ENCODE measurements at places on chromosomes 2 and 18.

- no peak for DNase-seq
Measured at GRCh38 chr2:37669446-37669845, 2.0 kb downstream of the CDC42EP3 start.

GRCh38 chr18:74731097-74731496 lies 133.4 kb downstream of the ZNF407 start:
- no peak for DNase-seq

DNA sequence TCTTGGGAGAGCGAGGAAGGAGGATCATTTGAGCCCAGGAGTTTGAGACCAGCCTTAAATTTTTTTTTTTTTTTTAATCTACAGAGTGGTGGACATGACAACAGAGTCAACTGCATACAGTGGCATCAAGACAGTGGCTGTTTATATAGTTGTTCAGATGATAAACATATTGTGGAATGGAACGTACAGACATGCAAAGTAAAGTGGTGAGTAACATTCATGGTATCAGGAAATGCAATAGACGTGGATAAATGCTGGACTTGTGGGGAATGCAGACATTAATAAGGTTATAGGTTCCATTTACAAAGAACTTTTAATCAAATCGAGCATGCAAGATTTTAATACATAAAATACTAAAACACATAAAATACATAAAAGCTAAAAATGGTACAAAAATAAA lies 11.9 kb downstream of the WDR43 start:
- DNase-seq = no peak

DNA sequence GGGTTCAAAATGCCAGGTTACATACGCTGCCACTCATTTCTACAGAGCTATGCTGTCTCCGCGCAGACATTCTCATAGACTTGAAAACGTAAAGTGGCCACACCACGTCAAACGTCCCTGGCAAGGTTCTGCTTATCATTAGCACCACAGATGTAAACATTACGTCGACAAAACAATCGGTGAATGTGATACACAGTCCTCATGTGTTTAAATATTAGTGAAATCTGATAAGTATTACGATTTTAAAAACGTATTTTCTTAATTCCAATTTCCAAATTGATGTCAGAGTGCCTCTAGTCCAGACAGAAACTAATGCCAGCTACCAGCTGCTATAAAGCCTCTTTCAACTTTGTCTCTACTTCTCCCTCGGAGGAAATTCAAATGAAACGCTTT lies 1.2 kb downstream of the STK17B start:
- no peak for DNase-seq

DNA sequence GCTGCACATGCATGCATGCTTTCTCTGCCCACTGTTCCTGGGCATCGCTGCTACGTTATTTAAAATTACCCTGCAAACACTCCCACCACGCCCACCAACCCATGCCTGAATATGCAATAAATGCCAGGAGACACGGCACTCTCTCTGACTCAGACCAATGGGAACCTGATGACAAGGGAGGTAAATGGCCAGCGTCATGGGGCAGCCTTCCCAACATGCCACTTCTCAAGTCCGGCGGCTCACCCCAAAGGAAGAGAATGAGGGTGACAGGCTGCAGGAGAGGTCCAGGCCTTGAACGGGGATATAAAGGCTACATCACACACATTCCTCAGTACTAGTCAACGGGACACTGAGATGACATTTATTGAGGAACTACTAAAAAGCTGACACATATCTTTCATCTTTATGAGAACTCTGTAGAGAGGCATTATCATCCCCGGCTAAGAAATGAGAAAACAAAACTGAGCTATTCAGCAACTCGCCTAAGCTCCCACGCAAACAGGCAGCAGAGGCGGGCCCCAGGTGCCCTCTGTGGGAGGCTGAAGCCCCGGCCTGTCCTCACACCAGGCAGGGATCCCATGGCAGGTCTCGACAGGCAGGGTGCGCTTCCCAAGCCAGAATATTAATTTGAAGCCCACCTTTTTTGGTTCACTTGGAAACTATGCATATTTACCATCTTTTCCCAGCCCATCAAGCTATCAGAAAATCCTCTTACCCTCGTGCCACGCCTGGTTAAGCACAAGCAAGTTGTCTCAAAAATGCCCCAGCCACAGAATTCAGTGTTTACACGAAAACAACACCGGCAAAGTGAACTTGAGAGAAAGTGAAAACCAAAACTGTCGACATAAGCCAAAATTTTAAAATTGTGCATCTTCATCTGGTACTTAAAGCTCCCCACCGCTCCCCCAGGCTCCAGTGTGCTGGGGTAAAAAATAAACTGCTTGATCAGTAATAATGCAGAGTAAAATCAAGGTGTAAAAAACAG lies 166.3 kb downstream of the HDAC4 start:
- DNase-seq = no peak

GRCh38 chr2:11988691-11989353 lies 242.4 kb downstream of the LPIN1 start:
- DNase-seq = no peak

DNA sequence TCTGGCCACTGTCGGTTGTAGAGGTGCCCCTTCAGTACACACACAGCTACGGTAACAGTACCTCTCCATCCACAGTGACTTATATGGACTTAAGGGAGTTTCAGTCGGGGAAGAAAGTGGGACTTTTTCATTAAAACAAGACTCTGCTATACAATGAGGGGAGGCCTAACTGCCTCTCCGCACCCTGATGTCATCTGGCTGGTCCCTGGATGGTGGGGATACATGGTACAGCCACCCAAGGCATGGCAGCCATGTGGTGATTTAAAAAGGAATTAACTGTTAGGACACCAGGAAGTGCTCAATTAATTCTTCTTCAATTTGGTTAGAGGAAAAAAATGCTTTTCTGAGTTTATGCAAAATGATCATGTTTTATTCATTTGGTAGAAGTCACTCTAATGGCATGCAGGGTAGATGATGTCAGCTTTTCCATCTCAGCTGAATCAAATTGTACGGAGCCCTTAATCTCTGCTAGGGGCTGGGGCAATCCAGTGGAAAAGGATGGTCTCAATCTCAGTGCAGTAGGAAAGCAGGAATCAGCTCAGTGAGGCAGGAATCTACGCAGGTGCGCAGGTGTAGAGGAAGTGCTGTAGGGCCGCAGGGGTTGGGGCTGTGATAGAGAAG lies 243.9 kb downstream of the PRKCE start:
- DNase-seq = no peak

DNA sequence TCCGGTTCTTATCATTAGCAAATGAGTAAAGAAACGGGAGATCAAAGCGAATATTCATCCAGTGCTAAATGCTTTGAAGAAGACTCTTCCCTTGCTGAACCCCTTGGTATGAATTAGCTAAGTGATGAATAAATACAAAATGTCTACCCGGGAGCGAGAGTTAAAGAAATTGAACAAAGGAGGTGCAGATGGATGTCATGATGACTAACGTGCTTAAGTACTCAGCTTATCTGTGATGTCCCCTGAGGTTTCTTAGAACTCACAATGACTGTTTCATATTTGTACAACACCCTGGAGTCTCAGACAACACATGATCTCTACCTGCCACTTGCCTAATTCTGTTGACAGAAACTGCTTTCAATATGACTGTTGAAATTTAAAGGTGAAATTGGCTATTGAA lies 148.5 kb downstream of the TMEM200C start:
- DNase-seq = no peak

DNA sequence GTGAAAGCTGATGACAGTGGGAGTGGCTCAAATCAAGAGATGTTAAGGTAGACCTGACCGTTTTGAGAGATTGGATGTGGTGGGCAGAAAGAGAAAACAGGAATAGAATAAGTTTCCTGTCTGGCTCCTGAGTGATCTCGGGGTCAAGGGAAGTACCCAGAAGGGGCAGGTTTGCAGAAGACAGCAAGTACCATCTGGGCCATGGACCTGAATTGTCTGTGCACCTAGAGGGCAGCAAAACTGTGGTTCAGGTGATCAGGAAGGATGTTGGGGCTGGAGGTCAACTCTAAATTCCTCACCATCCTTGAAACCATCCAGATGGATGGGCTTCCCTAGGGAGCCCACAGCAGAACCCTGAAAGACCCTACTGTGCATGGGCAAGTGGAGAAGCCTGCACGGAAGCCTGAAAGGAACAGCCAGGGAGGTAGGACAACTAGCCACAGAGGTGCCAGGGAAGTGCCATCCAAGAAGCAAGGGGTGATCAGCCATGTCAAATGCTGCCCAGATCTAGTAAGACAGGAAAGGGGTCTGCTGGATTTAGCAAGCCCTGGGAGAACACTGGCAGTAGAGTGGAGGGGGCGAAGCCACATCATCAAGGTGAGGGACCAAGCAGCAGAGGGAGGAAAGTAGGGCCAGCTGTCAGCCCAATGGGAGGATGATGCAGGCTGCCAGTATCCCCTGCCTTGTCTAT lies 8.0 kb downstream of the TEX261 start:
- DNase-seq = no peak

- DNase-seq = no peak
Measured at GRCh38 chr2:241412144-241412543, 56.1 kb downstream of the FARP2 start.

DNA sequence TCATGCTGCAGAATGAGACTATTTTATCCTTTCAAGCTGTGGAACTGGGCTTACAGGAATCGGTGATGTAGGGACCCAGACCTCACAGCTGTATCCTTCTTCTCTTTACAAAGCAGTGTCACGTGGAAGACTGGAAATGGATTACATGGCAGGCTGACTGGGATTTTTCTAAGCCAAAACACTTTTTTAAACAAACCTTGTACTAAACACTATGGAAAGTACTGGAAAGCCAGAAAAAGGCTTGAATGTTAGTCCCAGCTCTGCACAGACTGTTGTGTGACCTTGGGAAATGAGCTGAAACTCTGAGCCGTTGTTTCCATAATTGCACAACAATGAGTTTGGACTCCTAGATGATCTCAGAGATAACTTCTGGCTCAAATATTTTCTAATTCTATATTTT lies 7.6 kb upstream of the ADAM23 start:
- no peak for DNase-seq

GRCh38 chr2:15178946-15179345 lies 382.2 kb downstream of the NBAS start:
- no peak for DNase-seq

GRCh38 chr2:143229411-143229810 lies 100.2 kb downstream of the ARHGAP15 start:
- no peak for DNase-seq

- no peak for DNase-seq
Measured at GRCh38 chr2:121570667-121571055, 40.0 kb downstream of the RNU4ATAC start.

- DNase-seq = no peak
Measured at GRCh38 chr2:129728035-129728972, 251.2 kb upstream of the RAB6C start.

GRCh38 chr2:128643221-128644065 lies 324.8 kb upstream of the HS6ST1 start:
- DNase-seq = no peak

DNA sequence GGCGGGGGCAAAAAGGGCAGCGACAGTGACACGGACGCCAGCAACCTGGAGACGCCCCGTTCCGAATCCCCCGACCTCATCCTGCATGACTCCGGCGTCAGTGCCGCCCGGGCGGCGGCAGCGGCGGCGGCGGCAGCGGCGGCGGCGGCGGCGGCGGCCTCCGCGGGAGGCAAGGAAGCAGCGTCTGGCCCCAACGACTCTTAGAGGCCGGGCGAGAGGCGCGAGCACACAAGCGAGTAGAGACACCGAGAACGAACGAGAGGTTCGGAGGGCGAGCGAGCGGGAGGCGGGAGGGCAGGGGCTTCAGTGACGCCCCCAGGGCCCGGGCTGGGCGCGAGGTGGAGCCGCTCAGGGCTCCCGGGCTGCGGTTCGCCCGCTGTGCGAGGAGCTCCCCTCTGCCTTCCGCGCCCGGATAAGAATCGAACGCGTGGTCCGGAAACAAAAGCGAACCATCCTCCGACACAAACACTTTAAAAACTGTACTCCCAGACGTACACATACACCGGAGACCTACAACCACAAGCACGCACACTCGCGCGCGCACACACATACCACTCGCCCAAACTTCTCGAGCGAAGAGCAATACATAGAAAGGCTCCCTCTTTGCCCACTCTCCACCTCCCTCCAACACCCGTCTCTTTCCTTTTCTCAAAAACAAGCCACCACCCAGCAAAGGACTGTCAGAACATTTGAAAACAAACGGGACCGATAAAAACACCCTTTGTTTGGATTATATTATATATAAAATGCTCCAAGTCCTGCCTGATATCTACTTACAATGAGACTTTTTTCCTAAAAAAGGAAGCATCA lies 2.8 kb downstream of the SP9 start:
- DNase-seq = no peak

DNA sequence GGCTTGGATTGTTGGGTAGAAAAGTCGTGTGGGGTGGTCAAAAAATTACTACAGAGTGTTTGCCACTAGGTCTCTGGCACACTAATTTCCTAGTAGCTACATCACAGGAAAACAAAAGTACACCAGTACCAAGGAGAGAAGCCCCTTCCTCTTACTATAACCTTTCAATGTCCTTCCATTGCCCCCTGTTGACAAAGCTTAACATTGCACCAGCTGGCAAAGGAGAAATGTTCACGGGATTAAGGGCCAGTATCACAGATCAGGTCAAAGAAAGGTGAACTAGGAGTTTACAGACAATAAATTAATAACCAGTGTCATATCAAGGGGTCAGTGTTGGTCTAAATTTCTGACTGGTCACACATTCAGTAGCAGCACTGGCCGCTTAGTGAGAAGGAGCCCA lies 1139.6 kb upstream of the FAM98A start:
- no peak for DNase-seq

GRCh38 chr18:61546590-61546989 lies 213.4 kb downstream of the CDH20 start:
- DNase-seq = no peak

GRCh38 chr2:10004401-10004800 lies 38.9 kb upstream of the KLF11 start:
- DNase-seq = no peak

DNA sequence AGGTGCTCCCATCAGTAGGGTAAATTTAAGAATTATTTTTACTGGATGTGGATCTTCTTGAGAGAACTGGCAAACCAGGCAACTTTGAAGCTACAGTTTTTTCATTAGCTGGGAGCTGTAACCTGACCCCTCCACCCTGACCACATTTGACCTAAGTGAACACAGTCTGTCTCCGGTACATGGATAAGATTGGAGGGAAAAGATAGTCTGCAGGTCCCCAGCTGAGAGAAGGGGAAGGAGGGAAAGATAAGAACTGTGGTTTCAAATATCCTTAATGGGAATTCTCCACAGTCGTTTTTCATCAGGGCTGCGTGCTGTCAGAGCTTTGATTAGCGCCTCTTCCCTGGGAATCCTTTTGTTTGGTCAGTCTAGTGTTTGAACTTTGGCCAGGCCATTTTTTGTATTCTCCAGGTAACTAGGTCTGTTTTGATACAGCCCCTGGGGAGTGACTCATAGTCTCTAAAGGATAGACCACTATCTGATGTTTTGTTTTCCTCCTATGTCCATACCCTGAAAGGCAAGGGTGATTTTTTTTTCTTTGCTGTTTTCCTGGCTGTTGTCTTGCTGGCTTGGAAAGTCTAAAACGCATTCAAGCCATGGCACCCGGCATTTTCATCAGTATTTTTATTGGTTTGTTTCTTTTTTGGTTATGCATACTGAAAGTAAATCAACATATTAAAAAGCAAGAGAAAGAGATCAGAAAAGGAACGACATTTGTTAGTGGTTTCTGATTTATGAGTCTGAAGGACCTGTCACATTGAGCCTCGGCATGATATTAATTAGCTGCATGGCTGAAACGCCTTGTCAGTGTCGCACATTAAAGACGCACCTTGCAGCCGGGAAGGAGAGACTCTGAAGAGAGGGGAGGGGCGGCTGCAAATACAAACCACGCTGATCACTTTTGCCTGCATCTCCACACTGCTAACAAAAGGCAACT lies 183.4 kb upstream of the FN1 start:
- no peak for DNase-seq
